ENCODE measurements at places on chromosomes 6 and 20. TPM values are rescaled to one million over a fixed set of nuclear protein-coding genes. Genes with fewer than 3 reads are reported as not detected.

ABRACL gene
- 42.3 TPM for total RNA-seq

SLC29A1 gene
- 10.0 TPM for total RNA-seq

GGTLC1 gene
- not detected for total RNA-seq

ZNF311 gene
- 0.88 TPM for total RNA-seq

CCM2L gene
- total RNA-seq, result not detected

TDRD6 gene
- total RNA-seq, result 0.59 TPM

EDN1 gene
- total RNA-seq, result 0.88 TPM

EYS gene
- total RNA-seq, result under 0.01 TPM

ISM1 gene
- total RNA-seq, result 4.0 TPM

MCM8 gene
- total RNA-seq, result 3.5 TPM

MYBL2 gene
- total RNA-seq, result 1.8 TPM

CBLN4 gene
- total RNA-seq, result under 0.01 TPM

HLA-DPB1 gene
- total RNA-seq, result 8.7 TPM

ZNF165 gene
- 1.2 TPM for total RNA-seq

STMND1 gene
- total RNA-seq, result not detected

NOX3 gene
- total RNA-seq, result not detected

APCDD1L gene
- 16.5 TPM for total RNA-seq

CDH4 gene
- 1.1 TPM for total RNA-seq

TENT5A gene
- 79.6 TPM for total RNA-seq

DNMT3B gene
- 2.5 TPM for total RNA-seq

DPPA5 gene
- total RNA-seq, result not detected

SIRPA gene
- 13.8 TPM for total RNA-seq

OR12D3 gene
- not detected for total RNA-seq

TREML1 gene
- total RNA-seq, result not detected

CCN2 gene
- total RNA-seq, result 272 TPM

PRRT1 gene
- total RNA-seq, result not detected

PABPC1L gene
- total RNA-seq, result 11.2 TPM

NT5E gene
- 280 TPM for total RNA-seq

GGT7 gene
- total RNA-seq, result 12.7 TPM

FOXQ1 gene
- total RNA-seq, result 2.5 TPM

DEFB132 gene
- not detected for total RNA-seq

RXRB gene
- total RNA-seq, result 19.2 TPM

CSNK2B gene
- total RNA-seq, result 124 TPM

BANF2 gene
- total RNA-seq, result not detected

SULF2 gene
- 138 TPM for total RNA-seq

DDO gene
- total RNA-seq, result 3.6 TPM

PBOV1 gene
- not detected for total RNA-seq

CGA gene
- not detected for total RNA-seq

HLA-F gene
- 30.4 TPM for total RNA-seq

SLC35D3 gene
- not detected for total RNA-seq

PRSS35 gene
- total RNA-seq, result 1.1 TPM

FANCE gene
- total RNA-seq, result 13.8 TPM

NR2E1 gene
- not detected for total RNA-seq

All from osteoblast (primary cell).